ENCODE measurements at places on chromosomes 7 and 10. TPM values are rescaled to one million over a fixed set of nuclear protein-coding genes. Genes with fewer than 3 reads are reported as not detected.

DNA sequence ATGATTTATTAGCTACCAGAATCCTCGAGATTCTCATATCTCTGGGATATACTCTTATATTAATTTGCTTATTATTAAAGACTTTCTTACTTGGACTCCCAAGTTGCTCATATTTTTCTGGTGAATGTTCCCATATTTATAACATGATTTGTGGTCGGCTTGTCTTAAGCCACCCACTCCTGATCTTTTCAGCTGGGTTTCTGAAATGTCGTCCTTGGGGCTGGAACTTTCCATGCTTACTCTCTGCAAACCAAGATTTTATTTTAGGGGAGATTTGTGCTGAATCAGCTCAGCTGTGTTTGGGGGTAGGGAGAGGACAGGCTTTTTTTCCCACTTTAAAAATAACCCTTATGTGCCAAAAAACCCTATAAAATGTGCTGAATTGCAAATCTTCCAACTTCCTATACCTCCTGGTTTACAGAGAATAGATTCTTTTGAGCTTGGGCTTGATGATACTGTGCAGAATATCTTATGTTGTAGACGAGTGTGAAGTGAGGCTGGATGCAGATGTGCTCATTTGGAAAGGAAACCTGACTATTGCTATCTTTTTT is 162.1 kb downstream of the SND1 start:
- no peak for DNase-seq

- DNase-seq = no peak
These were observed 315.9 kb upstream of the ETV1 start for GRCh38 chr7:14305233-14305866.

DNA sequence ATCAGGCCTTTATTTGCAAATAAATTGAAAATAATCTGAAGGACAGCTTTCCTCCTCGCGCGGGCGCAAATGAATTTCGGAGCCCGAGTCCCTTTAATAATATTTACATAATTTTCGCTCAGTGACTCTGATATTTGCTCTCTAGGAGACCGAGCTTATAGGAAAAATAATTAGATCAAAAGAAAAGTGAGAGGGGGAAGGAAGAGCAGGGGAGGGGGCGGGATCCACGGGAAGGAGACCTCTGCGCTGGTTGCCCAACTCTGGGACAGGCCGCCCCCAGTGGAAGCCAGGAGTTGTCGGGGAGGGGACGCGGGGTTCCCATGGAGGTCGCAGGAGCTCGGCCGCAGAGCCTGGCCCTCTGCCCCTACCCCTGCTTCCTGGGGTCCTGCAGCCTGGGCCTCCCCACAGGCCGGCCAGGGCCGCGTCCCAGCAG is 5.8 kb downstream of the UNCX start:
- DNase-seq = no peak

DNA sequence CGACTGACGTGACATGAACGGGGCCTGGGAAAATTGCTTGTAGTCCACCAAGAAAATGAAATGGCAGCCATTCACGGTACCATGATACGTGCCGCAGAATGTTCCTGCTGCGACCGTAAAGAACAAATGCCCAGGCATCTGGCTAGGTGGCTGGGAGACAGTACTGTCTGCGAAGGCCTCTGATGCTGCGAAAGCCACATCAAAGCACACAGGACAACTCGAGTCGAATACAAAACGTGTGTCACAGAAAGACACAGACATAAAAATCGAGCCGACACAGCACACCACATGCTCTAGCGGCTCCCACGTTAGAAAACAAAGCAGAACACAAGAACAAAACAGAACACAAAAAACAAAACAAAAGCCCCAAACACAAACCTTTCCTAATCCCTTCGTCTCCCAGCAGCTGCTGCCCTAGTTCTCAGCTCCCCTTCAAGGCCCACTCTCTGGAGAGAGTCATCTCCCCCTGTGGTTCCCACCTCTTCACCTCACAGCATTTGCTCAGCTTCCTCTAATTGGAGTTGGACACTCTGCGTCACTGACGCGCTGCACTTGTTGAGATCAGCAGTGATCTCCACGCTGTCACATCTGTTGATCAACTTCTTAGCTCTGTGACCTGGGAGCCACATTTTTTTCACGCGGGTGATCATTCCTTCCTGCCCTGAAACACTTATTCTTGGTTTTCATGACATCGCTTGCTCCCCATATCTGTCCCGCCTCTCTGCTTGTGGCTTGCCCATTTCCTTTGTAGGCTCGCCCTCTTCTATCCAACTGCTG is 112.2 kb downstream of the CLEC2L start:
- peak; percentile 93 for DNase-seq

DNA sequence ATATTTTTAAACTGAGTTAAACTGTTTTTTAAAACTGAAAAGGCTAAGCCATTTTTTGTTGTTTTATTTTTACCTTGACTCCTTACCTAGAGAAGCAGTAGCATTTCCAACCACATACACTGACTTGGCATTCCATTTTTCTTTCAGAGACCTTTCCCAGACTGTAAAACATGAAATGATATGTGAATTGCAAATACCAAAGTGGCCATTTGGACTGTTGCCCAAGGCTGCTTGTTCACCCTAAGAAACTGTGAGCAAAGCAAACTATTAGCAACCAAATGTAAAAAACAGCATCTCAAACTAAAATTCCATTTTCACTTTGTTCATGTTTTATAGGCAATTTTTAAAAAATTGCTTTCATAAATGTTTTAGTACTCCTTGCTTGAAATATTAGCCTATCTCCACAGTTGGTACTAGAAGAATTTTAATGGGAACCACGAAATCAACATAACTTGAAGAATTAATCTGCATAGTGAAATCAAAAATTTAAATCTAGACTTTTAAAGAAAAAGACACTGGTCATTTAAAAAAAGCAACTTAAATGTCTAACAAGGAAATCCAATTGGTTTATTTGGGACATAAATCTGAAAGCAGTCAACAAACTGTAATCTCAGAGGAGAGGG is 10.8 kb downstream of the UROS start:
- DNase-seq = no peak

DNA sequence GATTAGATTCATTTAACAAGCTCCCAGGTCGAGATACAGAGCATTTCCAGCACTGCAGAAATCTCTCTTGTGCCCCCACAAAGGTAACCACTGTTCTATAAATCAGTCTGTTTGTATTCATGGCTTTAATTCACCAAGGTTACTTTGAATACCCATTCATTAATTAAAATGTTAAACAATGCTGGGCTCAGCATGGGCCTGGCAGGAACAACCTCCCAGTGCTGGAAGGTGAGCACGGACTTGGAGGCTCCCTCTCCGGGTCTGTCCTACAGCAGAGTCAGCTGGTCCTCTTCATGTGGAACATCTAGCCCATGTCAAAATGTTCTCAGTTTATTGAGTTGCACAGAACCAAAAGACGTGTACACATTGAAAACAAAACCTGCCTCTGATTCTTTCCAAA is 15.6 kb upstream of the EFCAB10 start:
- no peak for DNase-seq

DNA sequence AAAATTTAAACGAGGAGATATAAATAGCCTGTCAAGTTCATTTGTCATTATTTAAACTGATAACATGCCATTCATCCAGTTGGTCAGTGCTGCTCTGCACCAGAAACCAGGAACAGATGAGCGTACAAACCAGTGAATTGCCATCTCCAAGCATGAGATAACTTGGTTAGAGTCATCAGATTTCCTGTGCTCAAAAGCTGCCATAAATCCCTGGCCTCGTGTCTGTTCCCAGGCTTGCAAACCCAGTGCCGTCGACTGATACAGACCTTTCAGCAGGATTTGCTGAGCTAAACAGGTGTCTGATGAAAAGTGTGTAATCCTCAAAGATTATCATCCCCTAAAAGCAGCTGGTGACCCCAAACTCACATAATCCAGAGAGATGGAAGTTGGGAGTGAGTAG is 96.0 kb upstream of the SAMD8 start:
- DNase-seq = no peak

- DNase-seq = no peak
These were observed 3.2 kb upstream of the ZNF789 start for GRCh38 chr7:99469381-99470065.

DNA sequence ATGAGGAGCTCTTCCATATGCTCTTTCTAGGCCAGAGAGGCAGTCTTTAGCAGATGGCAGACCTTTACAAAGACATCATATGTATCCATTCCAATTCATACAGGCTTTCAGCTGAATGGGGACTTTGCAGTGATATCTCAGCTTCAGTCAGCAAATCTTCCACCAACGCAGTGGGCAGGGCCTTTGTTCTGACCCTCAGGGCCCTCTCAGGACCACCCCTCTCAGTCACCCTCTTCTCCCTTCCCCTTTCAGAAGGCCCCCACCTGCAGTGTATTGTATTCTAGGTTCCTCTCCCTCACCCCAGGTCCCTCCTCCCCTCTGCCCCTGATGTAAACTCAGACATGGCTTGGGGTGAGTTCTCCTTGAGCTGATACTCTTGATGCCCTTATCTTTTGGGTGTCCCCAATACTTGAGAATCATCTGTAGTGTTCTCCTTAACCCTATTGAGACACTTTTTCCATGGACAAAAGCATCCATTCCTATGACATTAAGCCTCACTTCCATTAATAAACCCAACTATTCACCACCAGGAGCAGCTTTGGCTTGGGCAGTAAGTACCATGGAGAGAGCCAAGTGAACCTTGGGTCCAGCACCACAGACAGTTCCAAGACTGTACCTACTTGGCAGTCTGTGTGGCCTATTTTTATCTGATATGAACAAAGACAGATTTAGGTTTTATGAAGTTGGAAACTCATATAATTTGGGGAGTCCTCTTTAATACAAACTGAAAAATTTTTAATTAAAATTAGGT is 62.7 kb downstream of the ADCYAP1R1 start:
- DNase-seq = no peak

- DNase-seq = no peak
These were observed 53.3 kb downstream of the UBN2 start for GRCh38 chr7:139284252-139284896.

GRCh38 chr10:16648366-16648765 is 126.7 kb upstream of the C1QL3 start:
- DNase-seq = no peak

DNA sequence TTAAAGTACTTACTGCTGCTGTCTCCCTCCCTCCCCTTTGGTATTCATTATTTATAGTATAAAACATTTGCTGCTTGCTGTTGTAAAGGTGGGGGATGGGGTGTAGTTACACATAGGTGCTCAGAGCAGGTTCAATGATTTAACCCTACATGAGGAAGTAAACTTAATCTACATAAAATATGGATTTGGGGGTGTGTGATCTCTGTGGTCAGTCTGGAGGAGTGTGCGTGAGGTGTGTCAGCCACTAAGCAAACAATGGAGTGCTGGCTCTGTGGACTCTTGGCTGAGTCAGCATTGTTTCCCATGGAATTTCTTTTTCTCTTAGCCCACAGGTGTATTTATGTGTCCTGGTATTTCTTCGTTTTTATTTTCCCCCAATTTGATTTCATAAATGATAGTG is 133.9 kb downstream of the AUTS2 start:
- no peak for DNase-seq

DNA sequence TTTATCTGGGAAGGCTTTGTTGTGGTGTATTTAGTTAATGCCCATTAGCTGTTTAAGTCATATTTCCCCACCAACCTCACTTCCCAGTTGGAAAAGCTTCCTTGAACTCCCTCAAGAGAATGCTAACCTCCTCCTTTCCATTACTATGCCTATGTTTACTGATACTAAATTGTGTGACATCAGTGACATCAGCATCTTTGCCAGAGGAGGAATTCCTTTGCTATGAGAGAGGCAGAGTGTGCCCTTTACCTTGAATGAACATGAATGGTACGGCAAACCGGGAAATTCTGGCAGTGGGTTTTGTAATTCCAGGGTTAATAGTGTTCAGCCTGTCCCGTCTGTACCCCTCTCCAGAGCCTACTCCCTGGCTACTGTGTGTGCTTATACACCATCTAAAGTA is 22.1 kb upstream of the GLCCI1 start:
- DNase-seq = no peak

DNA sequence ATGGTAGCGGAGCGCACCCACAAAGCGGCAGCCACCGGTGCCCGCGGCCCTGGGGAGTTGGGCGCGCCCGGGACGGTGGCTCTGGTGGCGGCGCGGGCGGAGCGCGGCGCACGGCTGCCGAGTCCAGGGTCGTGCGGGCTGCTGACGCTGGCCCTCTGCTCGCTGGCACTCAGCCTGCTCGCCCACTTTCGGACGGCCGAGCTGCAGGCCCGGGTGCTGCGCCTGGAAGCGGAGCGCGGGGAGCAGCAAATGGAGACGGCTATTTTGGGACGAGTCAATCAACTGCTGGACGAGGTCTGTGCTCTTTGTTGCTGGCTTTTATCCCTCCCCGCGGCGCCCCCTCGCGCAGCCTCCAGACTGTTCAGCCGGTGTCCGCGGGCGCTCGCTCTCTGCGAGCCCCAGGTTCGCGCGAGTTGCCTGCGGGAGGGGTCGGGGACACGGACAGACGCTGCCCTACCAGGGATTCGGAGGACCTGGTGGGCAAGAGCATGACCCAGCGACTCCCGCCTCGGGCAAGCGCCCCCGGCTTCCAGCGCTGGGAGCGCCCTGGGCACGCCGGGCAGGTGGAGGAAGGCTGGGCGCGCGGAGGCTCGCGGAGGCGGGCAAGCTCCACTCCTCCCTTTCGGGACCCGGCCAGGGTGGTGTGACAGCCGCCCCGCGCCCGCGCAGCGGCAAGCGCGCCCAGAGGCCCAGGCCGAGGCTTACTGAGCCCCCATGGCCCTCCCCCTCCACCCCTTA is 887 bp downstream of the COL13A1 start:
- no peak for DNase-seq

- no peak for DNase-seq
These were observed 72.2 kb upstream of the SHH start for GRCh38 chr7:155884225-155885166.

GRCh38 chr7:103905997-103906396 is 83.5 kb downstream of the RELN start:
- DNase-seq = no peak

GRCh38 chr7:102459221-102459844 is 5.3 kb downstream of the ALKBH4 start:
- DNase-seq = no peak

DNA sequence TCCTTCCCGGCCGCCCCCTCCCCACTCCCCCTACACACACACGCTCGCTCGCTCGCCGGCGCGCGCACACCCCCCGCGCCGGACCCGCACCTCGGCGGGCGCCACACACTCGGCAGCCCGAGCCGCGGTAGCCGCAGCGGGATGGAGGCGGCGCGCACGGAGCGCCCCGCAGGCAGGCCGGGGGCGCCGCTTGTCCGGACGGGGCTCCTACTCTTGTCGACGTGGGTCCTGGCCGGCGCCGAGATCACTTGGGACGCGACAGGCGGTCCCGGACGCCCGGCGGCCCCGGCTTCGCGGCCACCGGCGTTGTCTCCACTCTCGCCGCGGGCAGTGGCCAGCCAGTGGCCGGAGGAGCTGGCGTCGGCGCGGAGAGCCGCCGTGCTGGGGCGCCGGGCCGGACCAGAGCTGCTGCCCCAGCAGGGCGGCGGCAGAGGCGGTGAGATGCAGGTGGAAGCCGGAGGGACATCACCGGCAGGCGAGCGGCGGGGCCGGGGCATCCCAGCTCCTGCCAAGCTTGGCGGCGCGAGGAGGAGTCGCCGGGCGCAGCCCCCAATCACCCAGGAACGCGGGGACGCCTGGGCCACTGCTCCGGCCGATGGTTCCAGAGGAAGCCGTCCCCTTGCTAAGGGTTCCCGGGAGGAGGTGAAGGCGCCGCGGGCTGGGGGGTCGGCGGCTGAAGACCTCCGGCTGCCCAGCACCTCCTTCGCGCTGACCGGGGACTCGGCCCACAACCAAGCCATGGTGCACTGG is at the start of gene SORCS3:
SORCS3 (plus strand) TSS at position 104 of the 750 bp plus-strand sequence.
- no peak for DNase-seq

The TRPV5 gene
- total RNA-seq = not detected

The PDE6C gene
- total RNA-seq = not detected

The LDB1 gene
- 116 TPM for total RNA-seq

The ERVW-1 gene
- total RNA-seq = not detected

The FOXI2 gene
- total RNA-seq = not detected
